Renal cortex interstitium (tissue), 15 donors: ENCODE measurements at places on chromosomes 1 and 21.

GRCh38 chr1:76037324-76037723 lies 37.2 kb upstream of the ST6GALNAC3 start:
- DNase-seq: no peak

- no peak for DNase-seq
These were observed 61.4 kb upstream of the TNFSF18 start for GRCh38 chr1:173112129-173112528.

DNA sequence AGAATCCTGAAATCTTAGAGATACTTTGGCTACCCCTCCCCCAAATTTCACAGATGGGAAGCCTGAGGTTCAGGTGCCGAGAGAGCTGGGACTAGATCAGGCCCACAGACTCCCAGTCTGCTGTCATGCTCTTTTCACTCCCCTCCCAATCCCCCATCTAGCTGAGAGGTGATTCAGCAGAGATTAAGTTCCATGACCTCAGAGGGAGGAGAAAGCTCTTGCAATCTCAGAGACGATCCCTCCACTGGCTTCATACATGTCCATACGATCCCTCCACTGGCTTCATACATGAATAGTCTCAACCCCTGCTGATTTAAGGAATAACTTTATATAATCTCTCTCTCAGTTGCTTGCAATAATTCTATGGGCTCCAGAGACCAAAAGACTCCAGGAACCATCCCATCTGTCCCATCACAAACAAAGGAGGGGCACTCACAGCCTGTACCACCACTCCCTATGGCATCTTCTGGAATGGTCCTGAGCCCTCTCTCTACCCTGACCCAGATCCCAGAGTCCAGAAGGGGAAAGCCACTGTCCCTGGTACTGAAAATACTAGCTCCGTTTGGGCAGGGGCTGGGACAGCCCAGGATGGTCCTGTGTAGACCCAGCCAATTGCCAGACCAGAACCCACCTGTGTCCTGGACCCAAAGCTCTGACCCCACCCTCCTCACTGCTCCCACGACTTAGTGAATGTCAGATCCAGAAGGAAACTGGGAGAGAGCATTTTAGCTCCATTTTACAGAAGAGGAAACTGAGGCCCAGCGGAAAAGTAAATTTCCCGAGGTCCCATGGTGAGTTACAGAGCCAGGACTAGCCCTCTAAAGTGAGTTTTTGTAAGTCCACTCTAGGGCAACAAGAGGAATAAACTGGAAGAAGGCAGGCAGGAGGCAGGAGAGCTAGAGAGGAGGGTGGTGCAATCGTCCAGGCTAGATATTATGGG lies 27.1 kb downstream of the RIMS3 start:
- no peak for DNase-seq

GRCh38 chr1:227604446-227604845 lies 41.1 kb downstream of the ZNF678 start:
- DNase-seq: no peak

- no peak for DNase-seq
These were observed 49.8 kb downstream of the PRDM2 start for GRCh38 chr1:13749543-13750341.

- no peak for DNase-seq
These were observed 59.5 kb downstream of the PTGS2 start for GRCh38 chr1:186620566-186621350.

GRCh38 chr1:71494163-71494562 lies 413.3 kb upstream of the ZRANB2 start:
- DNase-seq: no peak

DNA sequence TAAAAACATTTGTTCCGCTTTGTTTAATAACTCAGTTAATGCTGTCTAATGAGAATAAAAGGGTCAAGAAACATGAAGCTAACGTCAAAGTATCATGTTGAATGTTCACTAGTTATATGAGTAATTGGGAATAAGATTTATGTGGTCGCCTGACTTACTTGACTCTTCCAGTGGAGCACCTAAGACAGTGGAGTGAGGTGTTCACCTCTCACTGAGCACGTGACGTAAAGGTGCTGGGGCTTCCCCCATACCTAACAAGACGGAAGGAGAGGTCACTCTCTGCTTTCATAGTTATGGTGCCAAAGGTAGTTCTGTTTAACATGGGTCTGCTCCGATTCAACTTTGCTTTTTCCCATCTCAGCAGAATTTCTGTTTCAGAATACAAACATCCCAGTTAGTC lies 686 bp downstream of the KMO start:
- no peak for DNase-seq

DNA sequence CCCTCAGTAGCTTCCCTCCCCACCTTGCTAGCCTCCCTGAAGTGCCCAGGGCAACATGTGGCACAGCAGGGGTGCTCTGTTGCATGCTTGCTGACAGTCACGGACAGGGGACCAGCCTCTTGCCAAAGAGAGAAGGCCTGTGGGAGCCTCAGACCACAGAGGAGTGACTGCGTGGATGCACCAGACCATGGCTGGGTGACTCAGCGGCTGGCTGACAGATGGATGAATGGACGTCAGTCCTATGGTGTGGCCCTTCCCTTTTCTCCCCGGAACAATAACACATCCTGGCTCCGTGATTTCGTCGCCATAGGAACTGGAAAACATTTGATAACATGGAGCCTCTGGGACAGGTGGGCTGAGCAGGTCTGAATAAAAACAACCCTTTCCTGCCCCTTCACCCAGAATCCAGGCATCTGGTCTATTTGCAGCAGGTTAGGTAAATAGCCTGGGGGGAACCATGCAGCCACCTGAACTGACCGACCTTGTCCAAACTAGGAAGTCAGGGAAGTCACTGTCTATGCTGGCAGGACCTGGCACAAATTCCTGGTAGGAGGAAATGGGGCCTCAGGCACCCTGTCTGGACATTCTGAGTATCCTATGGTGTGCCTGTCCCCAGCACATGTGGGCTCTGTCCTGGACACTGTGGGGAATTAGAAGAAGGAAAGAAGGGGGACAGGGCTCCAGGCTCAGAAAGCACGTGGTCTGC lies 53.3 kb downstream of the NENF start:
- DNase-seq: peak; percentile 47

- no peak for DNase-seq
These were observed 136.6 kb downstream of the OMA1 start for GRCh38 chr1:58409890-58410289.

DNA sequence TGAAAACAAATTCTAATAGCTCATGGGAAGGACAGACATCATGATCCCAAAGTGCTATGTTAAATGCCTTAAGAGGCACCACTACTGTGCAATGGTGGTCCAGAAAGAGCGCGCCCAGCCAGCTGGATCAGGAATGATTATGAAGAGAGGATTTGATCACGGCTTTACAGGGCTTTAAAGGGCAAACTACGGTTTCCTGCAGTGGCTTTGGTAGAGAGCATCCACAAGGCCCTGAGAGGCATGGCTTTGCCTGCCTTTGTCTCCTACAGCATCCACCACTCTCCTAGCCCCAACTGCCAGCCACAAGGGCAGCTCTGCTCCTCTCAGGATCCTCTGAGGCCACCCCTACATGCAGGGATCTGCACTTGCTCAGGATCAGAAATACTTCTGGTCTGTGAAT lies 40.7 kb downstream of the ZNF281 start:
- no peak for DNase-seq

DNA sequence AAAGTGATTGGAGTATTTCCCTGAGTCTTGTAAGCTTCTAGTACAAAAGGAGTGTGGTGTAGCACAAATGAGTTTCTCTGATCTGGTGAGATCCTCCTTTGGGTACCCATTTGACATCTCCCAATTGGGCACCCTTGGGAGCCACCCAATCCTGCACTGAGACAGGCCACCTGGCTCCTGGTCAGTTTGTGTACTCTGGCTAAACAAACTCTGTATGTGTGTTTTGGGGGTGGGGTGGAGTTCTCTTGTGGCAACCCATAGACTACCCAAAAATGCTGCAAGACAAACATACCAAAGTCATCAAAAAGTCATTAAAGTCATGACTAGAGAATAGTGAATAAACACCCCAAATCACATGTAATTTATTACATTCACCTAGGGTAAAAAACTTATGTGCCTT lies 8.4 kb upstream of the HIVEP3 start:
- DNase-seq: no peak

GRCh38 chr1:101136739-101137138 lies 100.1 kb upstream of the S1PR1 start:
- no peak for DNase-seq

GRCh38 chr1:200965111-200965805 lies 58.3 kb downstream of the KIF21B start:
- DNase-seq: no peak

- DNase-seq: no peak
These were observed 4.5 kb downstream of the MAP7D1 start for GRCh38 chr1:36160388-36160948.

DNA sequence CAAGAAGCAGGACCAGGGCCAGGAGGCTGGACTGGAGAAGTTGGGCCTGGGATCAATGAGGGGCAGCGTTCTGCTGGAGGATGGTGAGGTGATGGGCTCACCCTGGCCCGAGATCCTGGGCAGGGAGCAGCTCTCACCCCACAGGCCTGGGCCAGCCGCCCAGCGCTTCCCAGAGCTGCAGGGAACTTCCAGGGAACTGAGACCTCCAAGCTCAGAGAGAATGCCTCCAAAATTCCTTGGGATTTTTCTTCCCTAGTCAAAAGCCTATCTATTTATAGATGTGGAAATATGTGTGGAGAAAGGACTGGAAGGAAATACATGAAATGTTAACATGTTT lies 121.2 kb downstream of the SPSB1 start:
- no peak for DNase-seq

- DNase-seq: no peak
These were observed 56.3 kb upstream of the GPR153 start for GRCh38 chr1:6317098-6317760.

DNA sequence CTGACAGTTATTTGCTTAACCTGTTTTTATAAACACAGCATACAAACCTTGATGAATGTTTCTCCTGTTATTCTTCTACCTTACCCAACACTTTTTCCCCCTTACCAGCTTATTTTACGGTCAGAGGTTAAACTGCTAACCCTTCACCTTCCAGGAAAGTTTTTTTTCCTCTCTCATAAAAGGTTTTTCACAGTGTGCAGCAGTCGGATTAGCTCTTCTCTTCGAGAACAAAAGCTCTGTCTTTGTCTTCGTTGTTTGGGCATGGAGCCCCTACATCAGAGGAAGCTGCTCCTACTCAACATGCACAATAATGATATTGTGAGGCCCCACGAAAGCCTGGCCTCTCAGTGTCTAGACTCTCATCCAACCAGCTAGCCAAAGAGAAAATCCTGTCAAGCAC lies 42.0 kb downstream of the DENND1B start:
- no peak for DNase-seq

GRCh38 chr1:214636436-214636835 lies 33.4 kb downstream of the CENPF start:
- no peak for DNase-seq

- no peak for DNase-seq
These were observed 169.7 kb upstream of the UBE2U start for GRCh38 chr1:64033667-64034220.

DNA sequence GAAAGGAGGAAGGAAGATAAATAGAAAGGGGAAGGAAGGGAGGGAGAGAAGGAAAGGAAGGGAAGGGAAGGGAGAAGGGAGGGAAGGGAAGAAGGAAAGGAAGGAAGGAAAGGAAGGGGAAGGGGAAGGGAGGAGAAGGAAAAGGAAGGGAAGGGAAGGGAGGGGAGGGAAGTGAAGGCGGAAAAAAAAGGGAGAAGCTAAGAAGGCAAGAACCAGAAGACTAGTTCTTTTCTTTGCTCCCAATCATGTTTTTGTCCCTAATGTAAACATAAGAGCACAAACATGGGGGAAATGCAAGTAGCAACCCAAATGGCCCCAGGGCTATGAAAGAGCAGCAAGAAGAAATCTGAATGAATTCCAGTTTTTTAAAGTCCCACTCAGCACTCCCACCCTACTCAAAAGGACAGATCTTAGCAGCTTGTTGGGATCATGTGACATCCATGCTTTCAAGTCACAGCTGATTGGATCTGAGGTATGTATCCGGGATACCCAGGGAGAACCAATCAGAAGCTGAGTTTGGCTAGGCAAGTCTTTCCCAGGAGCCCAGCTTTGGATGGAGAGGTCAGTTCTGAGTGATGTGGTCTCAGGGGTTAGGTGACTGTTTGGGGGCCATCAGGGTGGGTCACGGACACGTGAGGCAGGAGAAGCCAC lies 24.2 kb upstream of the FHAD1 start:
- no peak for DNase-seq

GRCh38 chr1:233090746-233091494 lies 140.5 kb downstream of the NTPCR start:
- DNase-seq: no peak

- DNase-seq: no peak
These were observed 9.7 kb upstream of the LYST start for GRCh38 chr1:235876402-235876841.

DNA sequence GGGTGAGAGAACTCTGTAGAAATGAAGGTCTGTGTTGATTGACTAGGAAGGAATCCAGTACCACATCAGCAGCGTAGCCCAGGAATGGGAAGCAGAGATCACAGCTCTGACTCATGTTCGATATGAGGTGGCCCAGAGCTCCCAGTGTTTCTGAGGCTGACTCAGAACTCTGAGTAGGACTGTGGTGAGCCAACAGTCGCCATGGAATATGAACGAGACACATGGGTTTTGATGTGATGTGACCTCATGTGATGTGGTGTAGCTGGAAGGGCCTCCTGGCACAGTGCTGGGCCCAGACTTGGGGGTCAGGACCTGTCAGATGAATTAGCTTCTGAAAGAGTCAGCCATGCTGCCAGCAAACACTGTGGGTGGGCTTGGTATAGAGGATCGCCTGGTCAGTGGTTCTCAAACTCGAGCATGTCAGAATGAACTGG lies 237.0 kb downstream of the MRPL39 start:
- DNase-seq: no peak

GRCh38 chr1:5907966-5908365 lies 84.3 kb downstream of the NPHP4 start:
- DNase-seq: no peak

DNA sequence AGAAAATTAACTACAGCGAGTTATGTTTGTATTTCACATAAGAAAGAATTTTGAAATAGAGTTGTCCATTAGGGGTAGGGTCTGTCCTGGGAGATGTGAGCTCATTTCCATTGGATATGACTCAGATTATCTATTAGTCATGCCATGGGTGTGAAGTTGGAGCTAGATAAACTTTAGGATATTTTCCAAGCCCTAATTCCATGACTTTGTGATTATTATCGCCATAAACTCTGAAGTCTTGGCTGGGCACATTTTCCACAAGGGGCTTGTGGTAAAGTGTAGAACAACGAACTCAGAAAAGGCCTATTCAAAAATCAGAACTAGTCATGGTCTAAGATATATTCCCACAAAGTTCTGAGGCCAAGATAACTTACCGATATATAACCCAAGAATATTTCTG lies 396.6 kb downstream of the DPYD start:
- DNase-seq: no peak

- DNase-seq: no peak
These were observed 36.4 kb downstream of the VPS26C start for GRCh38 chr21:37230632-37231248.

GRCh38 chr1:155962599-155963211 lies 15.6 kb downstream of the ARHGEF2 start:
- no peak for DNase-seq

DNA sequence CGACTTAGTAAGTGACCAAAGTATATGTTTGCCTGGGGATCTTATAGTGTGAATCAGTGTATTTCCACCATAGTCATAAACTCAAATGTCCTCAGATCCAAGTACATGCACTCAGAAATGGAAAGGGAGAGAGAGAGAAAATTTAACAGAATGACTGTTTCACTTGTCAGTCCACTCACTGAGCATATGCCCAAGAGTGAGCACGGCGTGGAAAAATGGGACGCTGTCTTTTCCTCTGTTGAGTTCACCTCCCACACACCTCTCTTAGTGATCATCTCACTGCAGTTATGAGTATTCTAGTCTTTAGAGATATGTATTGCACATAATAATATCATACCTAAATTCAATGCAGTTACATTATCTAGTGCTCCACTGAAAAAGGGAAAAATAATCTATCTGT lies 156.8 kb upstream of the PRMT6 start:
- DNase-seq: no peak
